NCI-H2171 (cell line): ENCODE measurements at places on chromosomes 1 and 21.
A peak's percentile ranks its signal among the peaks of the same experiment; 100 is the strongest.

DNA sequence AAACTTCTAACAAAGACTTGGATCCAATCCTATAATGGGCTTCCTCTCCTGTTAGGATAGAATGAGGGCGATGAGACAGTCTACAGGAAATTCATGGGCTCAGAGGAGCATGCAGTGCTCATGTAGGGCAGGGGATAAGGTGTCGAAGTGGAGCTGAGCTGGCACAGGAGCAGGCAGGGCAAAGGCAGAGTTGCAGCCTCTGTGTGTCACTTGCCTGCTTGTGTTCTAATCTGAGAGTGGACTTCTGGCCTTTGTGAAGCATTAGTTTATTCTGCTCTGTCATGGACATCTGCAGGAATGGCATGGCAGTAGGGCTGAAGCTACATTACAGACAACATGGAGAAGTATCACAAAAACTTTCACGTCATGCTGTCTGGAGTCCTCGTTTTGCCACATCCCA is 32.6 kb downstream of the LHX8 start:
- no peak for DNase-seq

DNA sequence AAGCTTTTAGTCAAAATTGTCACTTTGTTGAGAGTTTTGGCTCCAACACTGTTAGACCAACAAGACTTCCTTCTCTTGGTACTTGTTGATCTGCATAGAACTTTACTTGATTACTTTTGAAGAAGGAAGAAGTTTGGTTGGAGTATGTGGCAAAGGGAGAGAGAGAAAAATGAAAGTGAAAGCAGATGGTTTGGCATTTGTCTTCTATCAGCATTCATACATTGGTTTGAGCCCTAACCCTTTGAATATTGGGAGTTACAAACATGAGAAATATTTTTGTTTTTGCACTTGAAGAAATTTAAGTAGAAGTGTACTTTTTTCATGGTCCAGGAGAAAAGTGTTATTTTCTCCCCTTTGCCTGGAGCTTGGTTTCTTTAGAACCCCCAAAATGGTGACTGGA is 169.8 kb downstream of the ADGRL4 start:
- no peak for DNase-seq

GRCh38 chr1:228236744-228237143 is 28.9 kb downstream of the OBSCN start:
- no peak for DNase-seq

- no peak for DNase-seq
Measured at GRCh38 chr1:55463814-55464475, 248.8 kb upstream of the USP24 start.

GRCh38 chr1:90761781-90762589 is 44.9 kb upstream of the BARHL2 start:
- DNase-seq: no peak

- DNase-seq: no peak
Measured at GRCh38 chr21:35543746-35544145, 494.6 kb upstream of the RUNX1 start.

DNA sequence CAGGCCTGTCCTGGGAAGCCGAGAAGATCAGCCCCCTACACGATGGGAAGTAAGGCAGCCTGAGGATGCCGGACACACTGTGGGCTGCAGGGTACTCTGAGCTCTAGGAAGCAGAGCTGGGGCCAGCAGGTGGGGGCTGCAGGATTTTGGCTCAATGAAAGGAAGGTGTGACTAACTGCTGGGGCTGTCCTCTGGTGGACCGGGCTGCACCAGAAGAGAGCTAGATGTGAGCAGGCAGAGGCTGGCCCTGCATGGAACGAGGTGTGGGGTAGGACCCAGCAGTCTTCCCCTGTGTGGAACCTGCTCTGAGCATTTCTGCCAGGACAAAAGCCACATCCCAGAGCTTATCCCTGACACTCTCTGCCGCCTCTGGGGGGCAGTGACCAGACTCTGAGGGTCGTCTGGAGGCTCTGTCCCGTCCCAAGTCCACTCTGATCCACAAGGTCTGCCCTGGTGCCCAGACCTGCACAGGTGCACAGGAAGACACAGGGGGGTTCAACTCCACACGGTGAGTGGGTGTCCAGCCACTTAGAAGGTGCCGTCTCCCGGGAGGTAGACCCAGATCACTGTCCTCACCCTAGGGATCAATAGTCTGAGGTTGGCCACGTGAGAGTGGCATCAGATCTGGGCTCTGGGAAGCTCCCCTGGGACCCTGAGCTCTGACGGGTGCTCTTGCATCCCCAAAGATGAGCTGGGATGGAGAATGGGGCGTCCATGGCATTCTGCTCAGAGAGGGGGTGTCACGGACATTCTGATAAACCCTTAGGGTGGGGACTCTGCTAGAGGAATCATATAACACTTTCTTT is 187.6 kb upstream of the VAMP3 start:
- no peak for DNase-seq

DNA sequence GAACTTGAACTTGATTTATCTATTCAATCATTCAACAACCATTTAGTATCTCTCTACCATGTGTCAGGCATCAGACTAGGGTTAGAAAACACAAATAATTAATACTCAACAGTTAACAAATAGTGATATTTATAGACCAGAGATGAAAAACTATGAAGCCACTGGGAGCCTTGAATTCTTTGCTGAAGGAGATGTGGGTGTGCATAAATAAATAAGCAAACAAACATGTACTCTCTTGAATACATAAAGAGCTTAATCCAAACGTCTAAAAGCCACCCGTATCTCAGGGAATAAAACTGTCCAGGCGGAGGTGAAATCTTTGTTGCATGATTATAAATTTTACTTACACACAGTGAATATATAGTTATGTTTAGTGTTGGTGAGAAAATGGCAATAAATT is 165.7 kb downstream of the SLC45A1 start:
- no peak for DNase-seq

- DNase-seq: no peak
Measured at GRCh38 chr1:32717503-32717902, 14.9 kb upstream of the SYNC start.

GRCh38 chr1:224884361-224884801 is 45.1 kb upstream of the DNAH14 start:
- peak; percentile 68 for DNase-seq

GRCh38 chr1:212677573-212677972 is 22.1 kb downstream of the BATF3 start:
- DNase-seq: no peak

DNA sequence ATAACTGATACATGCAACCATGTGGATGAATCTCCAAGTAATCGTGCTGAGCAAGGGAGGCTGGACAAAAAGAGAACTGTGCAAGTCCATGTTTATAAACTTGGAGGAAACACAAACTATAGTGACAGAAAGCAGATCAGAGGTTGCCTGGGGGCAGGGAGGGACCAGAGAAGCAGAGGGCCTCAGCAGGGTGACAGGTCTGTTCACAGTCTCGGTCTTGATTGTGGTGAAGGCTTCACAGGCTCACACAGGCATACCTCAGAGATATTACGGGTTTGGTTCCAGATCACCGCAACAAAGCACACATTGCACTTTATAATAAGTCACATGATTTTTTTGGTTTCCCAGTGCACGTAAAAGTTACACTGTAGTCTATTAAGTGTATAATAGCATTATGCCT is 28.5 kb downstream of the ACOT7 start:
- no peak for DNase-seq

DNA sequence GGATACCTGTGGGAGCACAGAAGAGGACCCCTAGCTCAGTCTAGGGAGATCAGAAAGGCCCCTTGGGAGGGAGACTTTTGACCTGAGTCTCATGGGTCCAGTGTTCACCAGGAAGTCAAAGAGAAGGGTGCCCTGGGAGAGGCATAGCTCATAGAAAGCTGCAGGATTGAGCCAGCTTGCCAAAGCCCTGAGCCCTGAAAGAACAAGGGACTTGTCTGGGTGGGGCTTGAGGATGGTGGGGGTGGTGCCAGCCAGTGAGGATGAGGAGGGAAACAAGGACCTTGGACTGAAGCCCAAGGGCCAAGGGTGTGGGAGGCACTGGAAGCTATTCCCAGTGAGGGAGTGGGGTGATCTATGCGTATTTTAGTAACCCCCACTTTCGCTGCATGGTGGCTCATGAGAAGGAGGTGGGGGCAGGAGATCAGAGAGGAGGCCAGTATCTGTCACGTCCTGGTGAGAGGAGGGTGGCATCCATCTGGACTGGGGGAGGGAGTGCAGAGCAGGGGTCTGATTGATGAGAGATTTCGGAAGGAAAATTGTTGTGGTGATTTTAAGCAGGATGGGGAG is 28.4 kb downstream of the DMBX1 start:
- DNase-seq: no peak

- DNase-seq: no peak
Measured at GRCh38 chr1:43441166-43441893, 12.4 kb downstream of the HYI start.

GRCh38 chr1:23801876-23802275 is 1.3 kb upstream of the GALE start:
- no peak for DNase-seq

DNA sequence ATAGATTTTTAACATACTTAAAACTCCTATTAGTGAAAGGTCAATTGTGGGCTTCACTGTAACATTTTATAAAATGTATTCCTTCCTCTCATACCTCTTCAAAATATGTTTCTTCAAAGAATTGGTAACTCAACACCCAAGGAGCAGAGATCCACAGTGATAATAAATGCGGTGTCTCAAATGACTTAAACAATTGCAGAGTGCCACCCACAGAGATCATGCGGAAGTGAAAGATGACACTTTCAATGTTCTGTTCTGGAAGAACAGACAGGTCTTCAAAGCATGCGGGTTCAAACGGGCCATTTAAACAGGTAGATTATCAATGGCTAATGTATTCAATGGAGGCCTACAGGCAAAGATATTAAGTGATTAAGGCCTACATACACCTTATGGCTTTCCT is 157.0 kb upstream of the GREM2 start:
- DNase-seq: no peak

- DNase-seq: no peak
Measured at GRCh38 chr21:30058928-30059327, 107.7 kb downstream of the CLDN17 start.

- DNase-seq: no peak
Measured at GRCh38 chr1:199301472-199302217, 662.8 kb downstream of the PTPRC start.

DNA sequence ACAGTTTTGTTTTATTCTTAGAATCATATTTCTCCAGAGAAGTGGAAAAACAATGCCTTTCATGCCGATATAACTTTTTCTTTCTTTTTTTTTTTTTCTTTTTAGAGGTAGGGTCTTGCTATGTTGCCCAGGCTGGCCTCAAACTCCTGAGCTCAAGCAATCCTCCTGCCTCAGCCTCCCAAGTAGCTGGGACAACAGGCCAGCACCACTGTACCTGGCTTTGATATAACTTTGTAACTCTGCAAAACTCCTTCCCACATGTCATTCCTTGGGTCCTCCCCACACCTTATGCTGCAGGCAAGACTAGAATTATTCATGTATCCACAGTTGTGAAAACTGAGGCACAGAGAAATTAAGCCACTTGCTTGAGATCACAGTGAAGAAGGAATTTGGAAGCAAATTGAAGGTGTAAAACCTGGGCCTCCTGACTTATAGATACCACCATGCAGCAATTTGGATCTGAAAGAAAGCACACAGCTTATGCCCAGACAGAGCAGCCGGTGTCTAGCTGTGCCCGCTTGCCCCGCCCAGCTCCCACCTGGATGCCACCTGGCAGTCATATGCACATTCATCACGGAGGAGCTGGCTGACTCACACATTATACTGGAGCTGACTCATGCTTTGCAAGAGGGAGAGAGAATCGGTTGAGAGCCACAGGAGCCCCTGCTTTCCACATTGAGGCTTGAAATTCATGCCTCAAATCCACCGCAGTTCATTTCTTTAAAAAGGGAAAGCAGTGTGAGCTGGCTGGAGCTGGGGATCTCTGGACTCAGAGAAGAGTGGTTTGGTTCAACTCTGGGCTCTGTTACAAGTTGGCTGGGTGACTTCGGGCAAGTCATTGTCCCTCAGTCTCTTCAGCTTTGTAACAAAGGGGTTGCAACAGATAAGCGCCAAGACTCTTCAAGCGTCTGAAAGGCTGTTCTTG is 8.3 kb upstream of the SLC2A1 start:
- DNase-seq: peak; percentile 90

DNA sequence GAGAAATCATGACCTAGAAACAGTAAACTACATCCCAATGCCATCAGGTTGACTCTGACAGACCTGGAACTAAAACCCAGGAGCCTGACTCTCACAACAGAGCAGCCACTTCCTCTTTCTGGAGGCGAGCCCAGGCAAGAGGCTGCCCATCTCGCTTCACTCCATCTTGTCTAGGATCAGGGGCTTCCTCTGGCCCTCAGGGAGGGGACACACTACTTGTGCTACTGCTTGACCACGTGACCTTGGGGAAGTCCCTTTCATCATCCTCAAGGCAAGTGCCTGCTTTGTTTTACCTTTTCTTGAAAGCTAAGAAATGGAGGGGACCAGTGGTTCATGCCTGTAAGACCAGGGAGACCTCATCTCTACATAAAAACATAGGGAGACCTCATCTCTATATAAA is 2.6 kb upstream of the TENT5B start:
- no peak for DNase-seq

- no peak for DNase-seq
Measured at GRCh38 chr1:169094897-169095569, 11.5 kb upstream of the ATP1B1 start.

GRCh38 chr1:201763455-201764140 is 65.4 kb upstream of the IPO9 start:
- no peak for DNase-seq

DNA sequence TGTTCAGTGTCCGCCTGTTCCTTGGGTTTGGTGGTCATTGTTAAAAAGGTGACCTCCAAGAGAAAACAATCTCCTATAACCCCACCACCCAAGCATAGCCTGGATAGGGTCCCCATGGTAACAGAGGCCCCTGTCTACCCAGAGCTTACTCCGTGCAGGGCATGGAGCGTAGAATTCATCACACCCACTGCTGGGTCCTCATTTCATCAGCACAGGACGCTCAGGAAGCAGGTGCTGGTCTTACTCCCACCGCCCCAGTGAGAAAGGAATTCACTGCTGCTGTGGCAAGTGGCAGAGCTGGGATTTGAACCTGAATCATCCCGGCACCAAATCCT is 37.0 kb downstream of the ARHGEF10L start:
- no peak for DNase-seq

DNA sequence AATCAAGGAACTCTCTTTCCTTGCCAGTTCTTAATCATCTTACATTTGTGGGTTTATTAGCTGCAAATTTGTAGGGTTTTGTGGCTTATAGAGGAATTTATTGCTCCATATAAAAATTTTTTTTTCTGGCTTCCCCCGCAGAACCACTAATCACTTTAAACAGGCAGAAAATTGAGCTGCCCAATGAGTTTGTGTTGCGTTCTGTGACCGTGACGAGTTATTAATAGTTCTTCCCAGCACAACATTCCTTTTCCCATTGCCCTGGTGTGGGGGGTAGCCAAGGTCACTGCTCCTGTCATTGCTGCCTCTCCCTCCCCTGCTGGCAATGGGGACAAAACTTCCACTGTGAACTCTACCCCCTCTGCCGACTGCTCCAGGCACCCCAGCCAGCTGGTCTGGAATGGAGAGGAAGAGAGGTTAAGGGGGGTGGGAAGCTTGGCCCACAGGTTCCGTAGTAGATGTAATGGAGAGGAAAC is 55.1 kb downstream of the UBE2T start:
- DNase-seq: no peak

DNA sequence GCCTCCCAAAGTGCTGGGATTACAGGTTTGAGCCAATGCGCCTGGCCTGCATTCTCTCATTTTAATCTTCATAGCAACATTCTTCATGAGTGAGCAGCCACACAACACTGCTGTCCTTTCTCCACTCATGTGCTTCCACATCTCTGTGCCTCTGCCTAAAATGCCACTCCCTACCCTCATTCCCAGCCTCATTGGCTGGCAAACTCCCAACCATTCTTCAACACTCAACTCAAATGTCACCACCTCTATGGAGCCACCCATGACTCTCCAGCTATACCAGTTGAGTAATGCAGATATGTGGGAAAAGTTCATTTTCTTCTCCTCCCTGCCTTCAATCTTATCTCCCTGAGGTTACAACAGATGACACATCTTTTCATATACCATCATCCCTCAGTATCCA is 53.9 kb upstream of the ZC3H12A start:
- DNase-seq: no peak
